ENCODE measurements at places on chromosomes 16 and 17.
A peak's percentile ranks its signal among the peaks of the same experiment; 100 is the strongest.

DNA sequence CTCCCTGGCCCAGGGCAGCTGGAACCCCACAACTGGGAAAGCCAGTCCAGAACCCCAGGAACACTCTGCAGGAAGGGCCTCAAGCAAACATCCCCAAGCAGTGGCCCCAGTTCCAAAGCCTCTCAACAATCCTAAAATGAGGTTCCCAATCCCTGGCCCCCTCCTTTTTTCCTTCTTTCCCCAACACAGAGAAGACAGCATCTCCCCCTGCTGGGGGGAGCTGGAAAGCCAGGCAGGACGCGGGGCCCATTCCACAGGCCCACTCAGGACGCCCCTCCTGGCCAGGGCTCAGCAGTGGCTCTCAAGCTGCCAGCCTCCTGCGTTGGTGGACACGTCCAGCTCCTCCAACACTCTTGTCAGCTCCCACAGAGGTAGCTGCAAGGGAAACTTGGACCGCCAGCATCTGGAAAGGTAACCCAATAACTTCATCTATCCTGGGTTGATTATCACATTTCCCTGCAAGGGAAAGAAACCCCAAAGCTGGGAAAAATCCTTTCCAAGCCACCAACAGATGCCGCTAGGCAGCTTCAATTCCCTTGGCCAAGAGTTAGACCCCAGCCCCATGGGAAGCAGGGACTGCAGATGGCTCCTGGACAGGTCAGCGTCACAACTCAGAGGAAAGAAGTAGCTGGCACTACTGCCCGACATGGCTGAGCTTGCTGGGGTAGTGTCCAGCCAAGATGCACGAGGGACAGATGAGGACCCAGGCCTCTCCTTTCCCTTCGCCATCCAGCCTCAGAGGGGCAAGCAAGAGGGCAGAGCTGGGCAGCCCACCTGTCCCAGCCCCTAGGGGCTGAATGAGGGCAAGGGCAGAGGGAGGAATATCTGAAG is 7.6 kb downstream of the HDAC5 start:
- DNase-seq, result no peak

GRCh38 chr17:75356260-75356937 is 49.1 kb downstream of the GRB2 start:
- DNase-seq, result no peak

DNA sequence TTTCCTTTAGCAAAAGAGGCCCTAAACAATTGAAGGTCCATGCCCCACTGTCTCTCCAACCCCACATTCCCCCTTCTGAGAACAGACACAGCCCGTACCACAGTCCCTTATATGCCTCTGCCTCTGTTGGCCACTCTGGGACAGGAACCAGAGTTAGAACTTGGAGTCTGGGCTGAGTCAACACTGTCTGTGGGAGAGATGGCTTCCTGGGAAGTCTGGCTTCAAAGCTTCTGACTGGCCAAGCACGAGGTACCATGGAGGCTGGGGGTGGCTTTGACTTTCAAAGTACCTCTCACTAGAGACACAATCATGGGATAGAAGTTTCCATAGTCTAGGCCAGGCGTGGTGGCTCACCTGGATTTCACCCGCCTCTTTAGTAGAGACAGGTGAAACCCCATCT is 14.9 kb upstream of the SPOP start:
- no peak for DNase-seq

- DNase-seq, result no peak
Observed at GRCh38 chr17:49358641-49359247, 3.3 kb downstream of the ZNF652 start.

DNA sequence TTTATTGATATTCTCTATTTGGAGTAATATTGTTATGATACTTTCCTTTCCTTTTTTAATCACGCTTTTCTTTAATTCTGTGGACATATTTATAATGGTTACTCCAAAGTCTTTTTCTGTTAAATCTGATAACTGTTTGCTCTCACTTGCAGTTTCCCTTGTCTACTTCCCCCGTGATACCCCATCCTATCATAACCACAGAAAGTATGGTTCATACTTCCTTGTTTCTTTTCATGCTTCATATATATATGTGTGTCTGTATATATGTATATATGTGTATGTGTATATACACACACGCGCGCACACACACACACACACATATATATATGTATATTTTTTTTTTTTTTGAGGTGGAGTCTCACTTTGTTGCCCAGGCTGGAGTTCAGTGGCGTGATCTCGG is 23.5 kb downstream of the SPECC1 start:
- DNase-seq, result no peak

DNA sequence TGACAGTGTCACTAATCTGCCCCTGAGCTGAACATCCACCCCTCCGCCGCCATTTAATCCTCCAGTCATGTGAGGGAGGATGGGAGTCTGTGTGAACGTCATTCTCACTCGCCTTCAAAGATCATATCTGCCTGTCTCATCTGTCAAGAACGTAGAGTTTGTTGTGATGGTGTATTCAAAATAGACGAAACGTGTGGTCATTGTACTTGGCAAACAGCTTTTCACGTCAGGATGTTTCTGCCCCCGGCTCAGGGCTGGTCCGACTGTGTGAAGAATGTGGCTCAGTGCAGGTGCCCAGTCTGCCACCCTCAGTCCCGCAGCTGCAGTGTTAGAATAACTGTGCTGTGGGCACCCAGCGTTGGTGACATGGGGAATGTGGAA is 148.0 kb downstream of the KCNJ12 start:
- no peak for DNase-seq

GRCh38 chr16:86886651-86887050 is 308.3 kb downstream of the FOXL1 start:
- no peak for DNase-seq

GRCh38 chr16:56611281-56611833 is 3.0 kb downstream of the MT2A start:
- no peak for DNase-seq

GRCh38 chr16:52318302-52319009 is 228.5 kb downstream of the TOX3 start:
- no peak for DNase-seq

DNA sequence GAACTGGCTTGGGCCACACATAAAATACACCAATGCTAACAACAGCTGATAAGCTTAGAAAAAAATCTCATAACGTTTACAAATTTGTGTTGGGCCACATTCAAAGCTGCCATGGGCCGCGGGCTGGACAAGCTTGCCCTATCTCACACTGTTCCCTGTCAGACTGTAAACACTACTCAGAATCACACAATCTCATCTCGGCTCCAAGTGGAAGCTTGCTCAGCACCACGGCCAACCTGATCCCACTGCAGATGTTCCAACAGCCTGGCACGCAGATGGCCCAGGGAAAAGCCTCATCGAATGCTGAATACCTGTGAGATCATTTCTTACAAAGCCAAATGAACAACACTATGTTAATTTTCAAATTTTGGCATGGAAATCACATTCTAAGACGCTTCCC is 125.8 kb downstream of the ANKRD11 start:
- DNase-seq, result no peak

- DNase-seq, result no peak
Observed at GRCh38 chr16:66359012-66359411, 7.5 kb upstream of the CDH5 start.

GRCh38 chr17:58082870-58083490 is at the start of gene DYNLL2:
Gene DYNLL2 (plus strand): TSS chr17:58083419. CDS start chr17:58087091, 3,672 bp downstream.
- peak; percentile 94 for DNase-seq

- DNase-seq, result no peak
Observed at GRCh38 chr16:2865651-2866050, 7.7 kb upstream of the PRSS22 start.

- DNase-seq, result no peak
Observed at GRCh38 chr17:42034059-42034458, 14.2 kb downstream of the NKIRAS2 start.

DNA sequence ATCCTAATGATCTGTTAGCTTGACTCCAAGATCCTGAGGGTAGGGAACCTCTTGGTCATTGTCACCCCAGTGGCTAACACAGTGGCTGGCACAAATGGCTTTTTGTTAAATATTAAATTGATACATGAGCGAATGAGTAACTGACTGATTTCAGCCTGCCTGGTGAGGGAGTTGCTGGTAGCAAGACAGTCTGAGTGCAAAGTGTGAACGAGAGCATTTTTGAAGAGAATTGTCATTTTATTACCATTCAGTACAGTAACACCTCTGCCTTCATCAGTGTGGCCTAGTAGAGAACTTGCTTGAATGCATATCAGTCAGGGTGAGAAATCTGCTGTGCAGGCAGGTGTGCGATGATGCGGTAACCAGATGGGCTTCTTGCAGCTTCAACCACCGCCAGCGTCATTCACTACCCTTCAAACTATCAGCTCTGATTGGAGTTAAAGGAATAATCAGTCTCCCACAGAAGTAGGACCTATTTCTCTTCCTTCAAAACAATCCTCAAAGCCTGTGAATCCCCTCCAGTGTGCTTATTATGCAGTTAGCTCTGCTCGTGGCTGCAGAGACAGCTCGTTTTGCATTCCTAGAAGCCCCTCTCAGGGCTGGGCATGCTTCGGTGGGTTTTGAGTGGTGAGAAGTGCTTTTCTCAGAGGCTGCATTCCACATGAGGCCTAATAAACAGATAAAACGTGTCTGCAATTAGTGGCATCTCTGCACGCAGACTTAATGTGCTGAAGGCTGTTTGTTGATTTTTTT is 29.0 kb downstream of the HEXIM2 start:
- no peak for DNase-seq

GRCh38 chr17:61368832-61369450 is 30.7 kb upstream of the TBX2 start:
- no peak for DNase-seq

GRCh38 chr17:74641224-74641957 is 17.9 kb upstream of the CD300E start:
- no peak for DNase-seq

DNA sequence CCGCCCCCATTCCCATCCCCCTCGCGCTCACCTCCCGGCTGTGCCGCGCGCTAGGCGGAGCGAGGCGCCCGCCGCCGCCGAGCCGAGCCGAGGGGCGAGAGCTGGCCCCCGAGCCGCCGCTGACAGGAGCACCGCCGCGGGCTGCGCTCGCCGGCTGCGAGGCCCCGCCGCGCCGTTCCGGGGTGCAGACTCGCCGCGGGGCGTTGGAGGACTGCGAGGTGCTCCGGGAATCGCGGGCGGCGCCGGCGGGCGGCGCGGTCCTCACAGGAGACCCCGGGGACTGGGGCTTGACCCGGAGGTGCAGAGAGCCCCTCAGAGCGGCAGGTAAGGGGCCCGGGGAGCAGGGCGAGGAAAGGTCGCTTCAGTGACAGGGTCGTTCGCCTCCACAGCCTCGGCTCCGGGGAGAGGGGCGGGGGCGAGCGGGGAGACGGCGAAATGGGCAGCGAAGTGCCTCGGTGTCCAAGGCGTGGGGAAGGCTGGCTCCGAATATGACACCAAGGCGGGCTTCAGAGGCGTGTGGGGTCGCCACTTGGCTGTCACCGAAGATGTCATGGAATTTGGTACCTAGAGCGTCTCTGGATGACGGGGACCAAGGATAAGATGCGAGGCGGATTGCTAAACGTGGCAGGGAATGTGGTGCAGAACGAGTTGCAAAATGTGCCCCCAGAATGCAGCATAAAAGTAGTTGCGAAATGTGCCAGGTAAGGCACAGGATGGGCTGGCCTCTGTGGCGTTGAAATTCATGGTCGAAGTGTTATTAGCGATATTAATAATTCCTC is 580 bp downstream of the TANC2 start:
- DNase-seq, result no peak

GRCh38 chr16:77112746-77113145 is 78.2 kb upstream of the MON1B start:
- peak; percentile 68 for DNase-seq

DNA sequence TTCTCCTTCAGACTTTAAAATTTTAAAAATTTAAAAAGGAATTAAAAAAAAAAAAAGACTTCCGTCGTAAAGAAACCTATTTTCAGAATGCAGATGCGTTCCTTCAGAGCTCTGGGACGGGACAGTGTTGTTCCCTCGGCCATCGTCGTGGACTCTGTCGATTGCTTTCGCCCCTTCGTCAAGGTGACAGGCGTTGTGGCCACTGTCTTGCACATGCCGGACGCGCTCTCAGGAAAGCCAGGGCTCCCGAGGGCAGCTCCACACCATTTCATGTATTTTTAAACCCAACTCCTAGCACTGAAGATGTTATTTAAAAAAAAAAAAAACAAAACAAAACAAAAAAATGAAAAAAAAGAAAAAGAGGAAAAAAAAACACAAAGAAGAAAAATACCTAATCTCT is 22.3 kb downstream of the TMC6 start:
- DNase-seq, result no peak

GRCh38 chr17:62800585-62800984 is 7.5 kb downstream of the MARCHF10 start:
- peak; percentile 51 for DNase-seq

DNA sequence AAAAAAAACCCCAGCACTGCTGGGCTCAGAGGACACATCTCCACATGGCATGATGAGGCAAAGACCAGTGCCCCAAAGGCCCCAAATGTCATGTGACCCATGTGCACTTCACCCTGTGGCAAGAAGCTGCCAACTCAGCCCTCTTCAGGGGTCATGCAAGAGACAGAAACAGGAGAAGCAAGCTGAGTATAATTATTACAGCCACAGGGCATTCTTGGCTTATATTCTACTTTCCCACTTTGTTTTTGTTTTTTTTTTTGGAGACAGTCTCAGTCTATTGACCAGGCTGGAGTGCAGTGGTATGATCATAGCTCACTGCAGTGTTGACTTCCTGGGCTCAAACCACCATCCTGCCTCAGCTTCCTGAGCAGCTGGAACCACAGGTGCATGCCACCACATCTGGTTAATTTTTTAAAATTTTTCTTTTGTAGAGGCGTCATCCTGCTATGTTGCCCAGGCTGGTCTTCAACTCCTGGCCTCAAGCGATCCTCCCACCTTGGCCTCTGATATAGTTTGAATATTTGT is 32.7 kb upstream of the LITAF start:
- DNase-seq, result no peak

- DNase-seq, result no peak
Observed at GRCh38 chr17:70034158-70034557, 40.9 kb upstream of the KCNJ16 start.

- no peak for DNase-seq
Observed at GRCh38 chr16:85398050-85398451, 215.1 kb upstream of the GSE1 start.

DNA sequence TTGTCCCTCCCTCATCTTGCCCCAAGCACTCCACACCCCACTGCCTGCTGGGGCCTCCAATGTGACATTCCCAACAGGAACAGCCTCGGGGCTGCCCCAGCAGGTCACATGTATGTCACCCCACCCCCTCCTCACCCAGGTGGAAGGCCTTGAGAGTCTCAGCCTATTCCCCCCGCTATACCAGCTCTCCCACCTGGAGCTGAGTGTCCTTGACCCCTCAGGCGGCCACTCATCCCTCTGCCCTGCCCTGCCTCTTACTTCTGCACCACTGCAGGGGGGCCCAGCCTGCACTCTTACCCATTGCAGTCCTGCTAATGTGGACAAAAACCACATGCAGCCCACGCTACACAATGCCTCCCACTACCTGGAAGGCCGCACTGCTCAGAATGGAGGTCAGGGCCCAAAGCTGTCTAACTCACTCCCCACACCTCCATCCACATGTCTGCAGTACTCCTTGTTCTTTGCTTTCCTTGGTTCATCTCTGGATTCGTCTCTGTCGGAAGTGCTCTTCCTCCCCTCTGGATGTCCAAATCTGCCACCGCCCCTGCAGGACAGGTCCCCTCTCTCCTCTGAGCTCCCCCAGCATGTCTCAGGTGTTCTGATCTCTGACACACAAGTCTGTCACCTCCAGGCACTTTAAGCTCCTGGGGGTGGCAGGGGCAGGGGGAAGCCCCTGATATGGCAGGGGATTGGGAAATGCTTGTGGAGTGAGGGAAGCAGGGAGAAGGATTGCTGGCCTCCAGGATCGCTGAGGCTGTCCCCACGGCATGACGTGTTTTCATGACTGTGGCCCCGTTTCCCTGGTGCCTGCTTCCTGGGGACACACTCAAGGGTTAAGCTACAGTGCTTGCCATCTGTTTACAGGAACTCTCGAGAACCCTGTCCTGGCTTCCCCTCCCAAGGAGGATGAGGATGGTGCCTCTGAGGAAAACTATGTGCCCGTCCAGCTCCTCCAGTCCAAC is 20.8 kb downstream of the TRPV2 start:
- DNase-seq, result no peak
